ENCODE measurements at places on chromosomes 13 and 19. TPM values are rescaled to one million over a fixed set of nuclear protein-coding genes. Genes with fewer than 3 reads are reported as not detected.

Gene FCAR
- not detected for total RNA-seq

DNA sequence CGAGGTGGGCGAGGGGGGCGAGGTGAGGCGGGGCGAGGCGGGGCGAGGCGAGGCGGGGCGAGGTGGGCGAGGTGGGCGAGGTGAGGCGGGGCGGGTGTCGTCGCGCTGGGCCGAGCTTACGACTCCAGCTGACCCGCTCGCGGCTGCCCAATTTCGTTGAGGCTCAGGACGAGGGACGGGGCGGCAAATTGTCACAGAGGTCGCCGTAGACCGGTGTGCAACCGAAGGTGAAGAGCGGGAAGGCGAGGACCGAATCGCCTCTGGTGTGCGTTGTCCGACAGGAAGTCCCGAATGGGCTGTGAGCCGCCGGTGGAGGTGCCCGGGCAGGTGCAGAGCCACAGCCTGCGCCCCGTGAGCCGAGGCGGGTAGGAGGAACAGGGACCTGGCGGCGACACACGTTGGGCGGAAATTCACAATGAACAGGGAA is at the start of gene LACC1:
Gene LACC1 (plus strand): TSS at position 150 of the 427 bp plus-strand sequence. CDS start 1,082 bp downstream, outside the sequence.
- H3K27me3 ChIP-seq = peaks cover 49% of the 10 kb centered on the region
- H3K4me3 ChIP-seq = peak within 1 kb of the TSS; percentile 77
- DNase-seq = no peak
- peaks cover 10% of the 10 kb centered on the region for H3K4me1 ChIP-seq
- peak within 1 kb of the TSS; percentile 68 for H3K27ac ChIP-seq

GRCh38 chr13:34886121-34886875 is 55.8 kb upstream of the NBEA start:
- H3K27me3 ChIP-seq = no peaks in the 10 kb centered on the region
- no peak overlapping the region for H3K27ac ChIP-seq
- H3K36me3 ChIP-seq = no peaks in the 10 kb centered on the region
- DNase-seq = no peak

Gene ZNF528
- total RNA-seq = 5.2 TPM

- no peaks in the 10 kb centered on the region for H3K36me3 ChIP-seq
- H3K4me1 ChIP-seq = no peaks in the 10 kb centered on the region
- DNase-seq = no peak
- H3K27ac ChIP-seq = no peak overlapping the region
Observed at GRCh38 chr19:57079656-57080055, 40.1 kb upstream of the USP29 start.

DNA sequence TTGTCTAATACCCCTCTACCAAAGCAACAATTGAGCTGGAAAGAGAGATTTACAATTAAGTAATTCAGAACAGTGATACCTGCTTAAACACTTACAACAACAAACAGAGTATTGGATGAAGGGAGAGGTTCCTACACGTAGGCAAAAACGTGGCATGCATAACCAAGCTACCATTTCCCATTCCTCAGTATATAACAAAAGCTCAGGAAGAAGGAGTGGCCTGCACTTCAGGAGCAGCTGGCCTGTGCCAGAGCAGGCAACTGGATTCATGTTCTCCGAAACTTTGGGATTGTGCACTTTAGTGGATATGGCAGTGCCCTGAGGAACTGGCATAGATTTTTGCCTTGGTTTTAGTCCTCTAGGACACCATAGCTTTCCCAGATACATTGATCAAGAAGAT is 630.2 kb upstream of the PCDH9 start:
- no peak for DNase-seq
- H3K4me1 ChIP-seq = no peaks in the 10 kb centered on the region
- no peak overlapping the region for H3K27ac ChIP-seq
- no peaks in the 10 kb centered on the region for H3K27me3 ChIP-seq
- no peaks in the 10 kb centered on the region for H3K36me3 ChIP-seq

Gene NCR1
- total RNA-seq = not detected

DNA sequence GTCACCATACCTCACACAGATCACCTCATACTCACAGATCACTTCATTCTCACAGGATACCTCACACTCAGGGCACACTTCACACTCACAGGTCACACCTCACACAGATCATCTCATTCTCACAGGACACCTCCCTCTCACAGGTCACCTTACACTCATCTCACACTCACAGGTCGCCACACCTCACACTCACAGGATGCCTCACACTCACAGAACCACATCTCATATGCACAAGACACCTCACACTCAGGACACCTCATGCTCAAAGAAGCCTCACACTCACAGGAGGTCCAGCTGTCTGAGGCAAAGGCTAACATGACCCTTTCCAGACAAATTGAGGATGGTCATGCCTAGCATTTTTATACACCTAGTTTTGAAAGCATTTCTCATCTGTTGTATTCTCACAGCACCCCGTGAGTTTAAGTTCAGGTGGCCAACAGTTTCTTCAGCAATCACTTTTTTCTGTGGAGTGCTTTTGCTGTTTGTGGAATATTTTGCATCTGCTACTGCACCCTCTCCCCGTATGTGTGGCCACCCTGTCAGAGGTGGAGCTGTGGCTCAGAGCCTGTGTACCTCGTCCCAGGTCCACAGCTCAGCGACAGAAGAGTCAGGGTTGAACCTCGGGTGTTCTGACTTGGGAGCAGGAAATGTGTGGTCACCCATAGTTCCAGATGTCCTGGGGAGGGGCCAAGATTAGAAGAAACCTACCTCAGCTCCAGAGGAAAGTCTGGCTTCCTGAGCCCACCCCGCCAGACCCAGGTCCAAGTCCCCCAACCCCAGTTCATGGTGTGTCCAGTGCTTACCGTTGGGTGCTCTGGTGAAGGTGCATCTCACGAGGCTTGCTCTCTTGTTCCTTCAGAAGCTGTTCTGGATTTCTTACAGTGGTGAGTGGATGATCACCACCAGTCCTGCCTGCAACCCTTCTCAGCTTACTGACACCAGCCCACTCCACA is 7.6 kb downstream of the F7 start:
- no peak overlapping the region for H3K27ac ChIP-seq
- H3K4me1 ChIP-seq = no peaks in the 10 kb centered on the region
- no peak overlapping the region for H3K4me3 ChIP-seq
- peaks cover 5% of the 10 kb centered on the region for H3K27me3 ChIP-seq
- H3K36me3 ChIP-seq = peaks cover 3% of the 10 kb centered on the region
- no peak for DNase-seq

- H3K4me1 ChIP-seq = no peaks in the 10 kb centered on the region
- DNase-seq = no peak
- no peak overlapping the region for H3K4me3 ChIP-seq
- H3K27ac ChIP-seq = no peak overlapping the region
Observed at GRCh38 chr19:15563325-15563794, 51.7 kb upstream of the CYP4F8 start.

- H3K27ac ChIP-seq = no peak overlapping the region
- DNase-seq = no peak
- no peaks in the 10 kb centered on the region for H3K36me3 ChIP-seq
Observed at GRCh38 chr19:2356036-2356646, 3.9 kb upstream of the TMPRSS9 start.

DNA sequence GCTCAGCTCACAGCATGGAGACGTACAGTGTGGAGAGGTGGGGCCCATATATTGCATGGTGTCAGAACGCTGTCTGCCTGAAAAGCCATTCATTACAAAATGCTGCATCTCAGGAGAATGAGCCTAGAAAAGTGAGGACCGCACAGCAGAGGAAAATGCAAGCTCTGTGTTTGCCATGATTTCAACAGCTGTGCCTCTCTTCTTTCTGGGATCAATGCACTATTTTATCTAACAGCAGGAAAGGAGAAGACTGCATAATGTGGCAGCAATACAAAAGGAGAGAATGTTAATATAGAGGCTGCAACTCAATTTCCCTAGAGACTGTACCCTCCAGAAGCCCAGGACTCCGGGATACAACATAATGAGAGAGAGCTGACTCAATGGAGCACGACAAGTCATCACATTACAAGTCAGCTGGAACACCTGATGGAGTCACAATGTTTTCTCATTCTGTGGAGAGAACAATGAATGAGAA is 368.0 kb downstream of the FGF14 start:
- no peak for DNase-seq
- H3K36me3 ChIP-seq = no peaks in the 10 kb centered on the region
- no peak overlapping the region for H3K4me3 ChIP-seq
- H3K4me1 ChIP-seq = no peaks in the 10 kb centered on the region
- H3K27ac ChIP-seq = no peak overlapping the region

DNA sequence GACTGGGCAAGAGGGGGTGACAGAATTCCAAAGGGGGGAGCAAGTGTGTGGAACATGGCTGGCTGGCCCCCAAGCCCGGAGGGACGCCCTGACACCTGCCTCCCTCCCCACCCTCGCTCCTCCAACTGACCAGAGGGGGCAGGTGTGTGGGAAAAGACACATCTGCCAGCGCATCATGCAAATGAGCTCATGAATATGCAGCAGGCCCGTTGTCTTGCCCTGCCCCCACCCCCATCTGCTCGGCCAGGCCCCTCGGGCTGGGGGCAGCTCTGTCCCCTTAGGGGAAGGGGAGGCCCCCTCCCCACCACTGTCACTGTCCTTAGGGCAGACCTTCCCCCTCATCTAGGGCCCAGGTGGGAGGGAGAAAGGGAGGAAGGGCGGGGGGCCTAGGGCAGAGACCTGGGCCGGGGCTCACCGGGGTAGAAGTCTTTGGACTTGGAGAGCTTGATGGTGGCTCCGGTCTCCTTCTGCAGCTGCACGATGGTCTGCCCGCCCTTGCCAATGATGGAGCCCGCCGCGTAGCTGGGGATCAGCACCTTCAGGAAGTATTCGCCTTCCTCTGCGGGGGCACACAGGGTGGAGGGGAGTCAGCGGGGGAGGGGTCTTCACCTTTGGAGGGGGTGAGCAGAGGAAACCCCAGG is 12.9 kb downstream of the NOVA2 start:
- no peak overlapping the region for H3K27ac ChIP-seq
- H3K27me3 ChIP-seq = peaks cover 32% of the 10 kb centered on the region
- no peaks in the 10 kb centered on the region for H3K4me1 ChIP-seq
- H3K36me3 ChIP-seq = no peaks in the 10 kb centered on the region
- H3K4me3 ChIP-seq = no peak overlapping the region
- DNase-seq = no peak

Gene GIPC3
- 0.16 TPM for total RNA-seq

DNA sequence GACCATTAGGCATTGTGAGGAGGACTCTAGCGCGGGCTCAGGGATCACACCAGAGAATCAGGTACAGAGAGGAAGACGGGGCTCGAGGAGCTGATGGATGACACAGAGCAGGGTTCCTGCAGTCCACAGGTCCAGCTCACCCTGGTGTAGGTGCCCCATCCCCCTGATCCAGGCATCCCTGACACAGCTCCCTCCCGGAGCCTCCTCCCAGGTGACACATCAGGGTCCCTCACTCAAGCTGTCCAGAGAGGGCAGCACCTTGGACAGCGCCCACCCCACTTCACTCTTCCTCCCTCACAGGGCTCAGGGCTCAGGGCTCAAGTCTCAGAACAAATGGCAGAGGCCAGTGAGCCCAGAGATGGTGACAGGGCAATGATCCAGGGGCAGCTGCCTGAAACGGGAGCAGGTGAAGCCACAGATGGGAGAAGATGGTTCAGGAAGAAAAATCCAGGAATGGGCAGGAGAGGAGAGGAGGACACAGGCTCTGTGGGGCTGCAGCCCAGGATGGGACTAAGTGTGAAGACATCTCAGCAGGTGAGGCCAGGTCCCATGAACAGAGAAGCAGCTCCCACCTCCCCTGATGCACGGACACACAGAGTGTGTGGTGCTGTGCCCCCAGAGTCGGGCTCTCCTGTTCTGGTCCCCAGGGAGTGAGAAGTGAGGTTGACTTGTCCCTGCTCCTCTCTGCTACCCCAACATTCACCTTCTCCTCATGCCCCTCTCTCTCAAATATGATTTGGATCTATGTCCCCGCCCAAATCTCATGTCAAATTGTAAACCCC is 2.8 kb upstream of the CEACAM5 start:
- peaks cover 4% of the 10 kb centered on the region for H3K4me1 ChIP-seq
- peaks cover 13% of the 10 kb centered on the region for H3K27me3 ChIP-seq
- H3K27ac ChIP-seq = no peak overlapping the region
- H3K4me3 ChIP-seq = no peak overlapping the region
- no peak for DNase-seq

Measured in activated T-helper 2 cell treated with anti-CD3 and anti-CD28 coated beads, Interferon-gamma antibody, Interleukin-2, Interleukin-4, amounts not matched to agents 10 μg/mL and 5 μg/mL and 100 μg/mL, durations not matched to agents 14 hours and 24 hours and 36 hours (primary cell).